LoVo (cell line): ENCODE measurements at places on chromosomes 4 and X.

DNA sequence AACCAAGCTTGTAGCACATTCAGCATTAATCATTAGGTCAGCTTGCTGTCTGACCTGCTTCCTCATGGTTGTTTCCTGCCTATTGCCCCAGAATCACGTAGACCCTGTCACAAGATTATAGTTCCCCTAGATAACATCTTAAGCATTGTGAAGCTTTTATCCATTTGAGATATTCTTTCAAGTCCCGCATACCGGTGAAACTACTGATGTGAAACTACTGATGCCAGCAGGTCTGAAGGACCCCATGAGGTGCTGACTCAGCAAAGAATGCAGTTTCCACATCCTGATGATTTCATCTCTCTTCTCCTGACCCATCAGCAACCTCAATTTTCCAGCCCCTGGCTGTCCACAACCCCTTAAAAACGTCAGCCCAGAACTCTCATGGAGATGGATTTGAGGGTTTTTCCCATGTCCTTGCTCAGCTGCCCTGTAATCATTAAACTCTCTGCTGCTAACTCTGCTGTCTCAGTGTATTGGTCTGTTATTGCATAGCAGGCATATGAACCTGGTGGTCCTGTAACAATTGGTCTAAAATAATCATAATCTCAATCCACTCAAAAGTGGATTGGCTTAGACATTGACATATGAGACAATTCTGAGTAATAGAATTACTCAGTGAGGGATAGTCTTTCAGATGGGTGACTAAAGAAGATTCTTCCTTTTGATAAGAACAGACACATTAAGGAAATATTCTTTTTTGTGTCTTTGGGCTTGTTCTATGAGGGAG, 26.3 kb upstream of the UBA6 start:
- DNase-seq, result no peak

DNA sequence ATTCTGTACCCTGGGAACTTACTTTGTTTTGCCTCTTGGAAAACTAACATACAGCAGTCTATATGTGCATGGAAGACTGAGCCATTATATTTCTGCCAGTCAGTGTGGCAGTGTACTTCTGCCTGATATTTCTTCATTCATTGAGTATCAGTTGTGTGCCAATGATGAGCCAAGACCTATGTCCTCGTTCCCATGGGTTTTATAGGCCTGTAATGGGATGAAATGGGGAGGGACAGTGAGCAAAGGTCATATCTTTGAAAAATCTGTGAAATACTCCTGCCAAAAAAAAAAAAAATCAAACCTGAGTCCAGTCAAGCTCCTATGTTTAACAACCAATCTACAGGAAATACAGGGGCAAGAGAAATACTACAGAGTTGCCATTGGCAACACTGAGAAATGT, 9.1 kb downstream of the NSD2 start:
- DNase-seq, result peak; percentile 47

- no peak for DNase-seq
Measured at GRCh38 chrX:17187136-17187756, 187.8 kb upstream of the NHS start.

DNA sequence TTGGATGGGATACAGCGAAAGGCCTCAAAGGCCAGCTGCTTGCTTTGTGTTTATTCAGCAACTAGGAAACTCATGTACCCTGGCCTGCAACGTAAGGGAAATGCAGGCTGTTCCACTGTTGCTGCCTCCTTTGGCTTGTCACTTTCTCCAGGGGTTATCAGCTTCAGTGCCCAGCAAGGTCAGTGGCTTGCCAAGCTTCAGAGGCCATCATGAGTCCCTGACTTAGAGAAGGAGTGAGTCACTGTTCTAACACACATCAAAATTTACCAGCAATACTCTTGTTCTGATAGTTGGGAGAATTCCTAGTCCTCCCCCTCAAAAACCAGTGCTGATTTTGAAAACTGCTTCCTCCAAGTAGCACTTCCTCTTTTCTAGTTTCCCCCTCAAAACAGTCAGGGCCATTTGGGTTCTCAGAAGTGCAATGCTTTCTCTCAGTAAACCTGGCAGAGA, 250.8 kb downstream of the ARHGAP24 start:
- no peak for DNase-seq
